Activated CD4-positive, alpha-beta T cell treated with anti-CD3 and anti-CD28 coated beads, Interleukin-2, amount 10 ng/mL, durations not matched to agents 24 days and 14 days (primary cell): ENCODE measurements at places on chromosomes 6 and 20. TPM values are rescaled to one million over a fixed set of nuclear protein-coding genes. Genes with fewer than 3 reads are reported as not detected.

MACROD2 gene
- not detected in 2 replicates for total RNA-seq

TCF21 gene
- not detected in 2 replicates for total RNA-seq

- H3K4me3 ChIP-seq = no peak overlapping the region
- H3K36me3 ChIP-seq = no peaks in the 10 kb centered on the region
Measured at GRCh38 chr20:90651-91050, 3.2 kb downstream of the DEFB125 start.

MRAP2 gene
- total RNA-seq = not detected in 2 replicates

IGF2R gene
- total RNA-seq = 75.1 and 77.9 TPM in 2 replicates

- no peaks in the 10 kb centered on the region for H3K27me3 ChIP-seq
- H3K36me3 ChIP-seq = no peaks in the 10 kb centered on the region
- H3K4me1 ChIP-seq = no peaks in the 10 kb centered on the region
- H3K4me3 ChIP-seq = no peak overlapping the region
Measured at GRCh38 chr20:14986656-14987055, 649.2 kb upstream of the FLRT3 start.

DNA sequence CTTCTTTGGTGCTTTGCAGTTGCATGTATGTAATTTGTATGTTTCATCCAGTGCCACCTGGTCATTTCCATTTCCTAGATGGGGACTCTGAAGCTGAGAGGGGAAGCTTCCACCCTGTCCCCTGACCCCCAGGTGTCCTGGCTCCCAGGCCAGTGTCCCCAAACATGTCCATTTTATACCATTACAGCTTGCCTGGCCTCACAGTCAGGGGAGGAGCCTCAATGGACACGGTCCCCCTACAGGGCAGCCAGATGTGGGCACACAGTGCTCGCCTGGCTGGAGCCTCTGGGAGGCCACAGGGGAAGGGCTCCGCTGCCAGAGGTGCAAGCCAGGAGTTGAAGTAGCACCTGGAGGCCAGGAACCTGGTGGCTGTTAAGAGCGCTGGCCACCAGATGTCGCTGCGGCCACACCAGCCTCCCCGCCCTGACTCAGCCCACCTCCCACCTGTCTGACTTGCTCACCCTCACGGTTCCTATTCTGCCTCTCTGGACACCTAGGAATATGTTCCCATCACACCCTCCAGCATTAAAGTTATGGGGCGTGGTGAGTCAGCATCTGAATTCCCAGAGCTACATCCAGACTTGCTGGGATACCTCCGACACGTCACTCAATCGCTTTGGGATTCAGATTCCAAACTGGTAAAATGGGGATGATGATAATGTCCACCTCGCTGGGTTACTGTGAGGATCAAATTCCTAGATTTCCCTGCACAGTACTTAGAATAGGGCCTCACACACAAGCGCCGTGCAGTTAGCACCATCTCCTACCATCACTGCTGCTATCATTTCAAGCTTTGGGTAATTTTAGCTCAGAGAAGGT is 107.4 kb downstream of the SULF2 start:
- H3K27ac ChIP-seq = no peak overlapping the region
- no peaks in the 10 kb centered on the region for H3K27me3 ChIP-seq
- H3K36me3 ChIP-seq = no peaks in the 10 kb centered on the region
- H3K4me3 ChIP-seq = no peak overlapping the region
- H3K4me1 ChIP-seq = no peaks in the 10 kb centered on the region
- DNase-seq = peak; percentile 86

TRIM40 gene
- total RNA-seq = not detected in 2 replicates

GRCh38 chr6:70028926-70029325 is 162.6 kb downstream of the COL19A1 start:
- H3K27me3 ChIP-seq = no peaks in the 10 kb centered on the region
- H3K4me3 ChIP-seq = no peak overlapping the region
- no peaks in the 10 kb centered on the region for H3K4me1 ChIP-seq
- H3K27ac ChIP-seq = no peak overlapping the region

DNA sequence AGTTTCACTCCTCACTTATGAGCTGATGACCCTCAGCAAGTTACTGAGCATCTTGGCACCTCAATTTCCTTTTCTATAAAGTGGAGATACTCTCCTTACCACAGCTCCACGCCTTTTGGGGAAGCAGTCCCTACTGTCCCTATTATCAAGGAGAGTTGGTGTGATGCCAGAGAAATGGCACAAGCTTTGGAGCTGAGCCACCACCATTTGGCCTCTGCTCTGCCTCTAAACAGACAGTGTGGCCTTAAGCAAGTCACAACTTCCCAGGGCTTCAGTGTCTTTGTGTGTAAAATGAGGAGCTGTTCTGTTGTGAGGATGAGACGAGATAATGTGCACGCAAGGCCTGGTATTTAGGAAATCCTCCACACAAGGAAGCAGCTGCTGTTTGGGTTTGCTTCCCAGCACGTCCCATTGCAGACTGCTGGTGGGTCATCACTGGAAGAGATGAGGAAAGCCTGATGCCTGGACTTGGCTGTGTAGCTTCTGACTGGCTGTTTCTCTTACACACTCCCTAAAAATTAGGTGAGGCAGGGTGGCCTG is 18.5 kb downstream of the NSFL1C start:
- no peak overlapping the region for H3K27ac ChIP-seq
- H3K4me3 ChIP-seq = no peak overlapping the region
- H3K4me1 ChIP-seq = no peaks in the 10 kb centered on the region
- peaks cover 70% of the 10 kb centered on the region for H3K36me3 ChIP-seq

RAMACL gene
- 0.14 and 0.30 TPM in 2 replicates for total RNA-seq

DZANK1 gene
- total RNA-seq = 1.8 and 1.9 TPM in 2 replicates

DNA sequence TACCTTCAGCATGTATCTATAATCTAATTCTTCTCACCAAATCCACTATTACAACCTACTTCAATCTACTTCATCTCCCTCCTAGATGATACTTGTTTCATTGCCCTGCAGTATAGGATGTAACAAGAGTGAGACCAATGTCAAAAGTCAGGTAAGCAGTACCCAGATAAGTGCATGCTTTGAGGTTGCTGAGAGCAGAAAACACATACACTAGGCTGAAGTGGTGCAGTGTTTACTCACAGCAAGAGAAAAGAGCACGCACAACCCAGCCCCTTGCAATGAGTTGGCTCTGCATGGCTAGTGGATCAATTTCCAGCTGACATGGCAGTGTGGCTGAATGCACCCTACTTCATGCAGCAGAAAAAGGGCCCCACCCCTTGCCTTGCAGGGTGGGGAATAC is 199.9 kb downstream of the EPHA7 start:
- H3K36me3 ChIP-seq = no peaks in the 10 kb centered on the region
- no peaks in the 10 kb centered on the region for H3K27me3 ChIP-seq
- H3K4me3 ChIP-seq = no peak overlapping the region

- H3K36me3 ChIP-seq = no peaks in the 10 kb centered on the region
- DNase-seq = no peak
- H3K4me3 ChIP-seq = no peak overlapping the region
- H3K27me3 ChIP-seq = peaks cover 54% of the 10 kb centered on the region
- H3K27ac ChIP-seq = no peak overlapping the region
Measured at GRCh38 chr6:138157986-138158638, 3.6 kb upstream of the ARFGEF3 start.

IFNGR1 gene
- total RNA-seq = 13.9 and 14.4 TPM in 2 replicates

- no peak for DNase-seq
- H3K4me3 ChIP-seq = no peak overlapping the region
- no peaks in the 10 kb centered on the region for H3K36me3 ChIP-seq
- no peaks in the 10 kb centered on the region for H3K4me1 ChIP-seq
- no peak overlapping the region for H3K27ac ChIP-seq
- H3K27me3 ChIP-seq = no peaks in the 10 kb centered on the region
Measured at GRCh38 chr6:19380293-19380692, 456.9 kb upstream of the ID4 start.

GRCh38 chr6:37693546-37694250 is 4.0 kb downstream of the MDGA1 start:
- DNase-seq = no peak
- peaks cover 4% of the 10 kb centered on the region for H3K36me3 ChIP-seq
- H3K4me1 ChIP-seq = peaks cover 24% of the 10 kb centered on the region
